CD4-positive, alpha-beta T cell treated with Interleukin-10 for 1 hour (primary cell): ENCODE measurements at places on chromosomes 1 and 21.

DNA sequence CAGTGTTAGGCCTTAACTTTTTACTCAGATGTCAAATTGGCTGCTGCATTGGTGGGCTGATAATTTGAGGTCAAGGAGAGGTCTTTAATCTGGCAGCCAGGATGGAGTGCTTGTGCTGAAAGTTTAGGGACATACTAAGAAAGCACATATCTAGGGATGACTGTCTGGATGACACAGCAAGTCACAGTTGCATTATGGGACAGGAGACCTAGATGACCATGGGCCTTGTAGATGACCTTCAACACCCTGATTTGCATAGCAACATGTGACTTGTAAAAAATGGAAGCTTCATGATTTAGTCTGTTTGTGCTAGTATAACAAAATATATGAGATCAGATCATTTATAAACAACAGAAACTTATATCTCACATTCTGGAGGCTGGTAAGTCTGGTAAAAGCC is 18.0 kb upstream of the HSD3B2 start:
- DNase-seq: no peak

DNA sequence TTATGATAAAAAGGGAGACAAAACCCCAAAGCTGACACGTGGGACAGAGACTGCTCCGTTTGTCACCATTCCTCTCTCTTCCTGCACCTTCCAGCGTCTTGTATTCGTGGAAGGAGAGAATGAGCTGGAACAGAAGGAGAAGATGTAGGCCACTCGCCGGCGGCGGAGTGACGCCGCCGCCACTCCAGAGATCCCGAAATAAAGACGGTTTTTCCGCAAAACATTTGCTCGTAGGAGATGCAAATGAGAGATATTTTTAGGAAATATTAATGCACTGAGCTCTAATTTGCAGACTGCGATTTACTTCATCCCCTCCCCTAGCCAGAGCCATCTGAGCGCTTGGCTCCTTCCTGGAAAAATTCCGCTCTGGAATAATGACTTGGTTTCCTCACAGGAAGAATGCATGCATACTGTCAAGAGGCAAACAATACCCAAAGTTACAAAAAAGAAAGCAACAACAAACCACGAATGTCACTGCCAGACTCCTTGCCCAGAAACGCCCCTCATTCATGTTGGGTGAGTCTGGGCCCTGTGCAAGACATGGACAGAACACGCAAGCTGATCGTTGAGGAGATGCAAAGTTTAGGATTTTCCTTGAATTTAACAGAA is 18.0 kb upstream of the ADARB1 start:
- DNase-seq: no peak

- no peak for DNase-seq
Measured at GRCh38 chr1:243799908-243800307, 50.1 kb downstream of the AKT3 start.

GRCh38 chr1:16972189-16972895 is 8.1 kb downstream of the MFAP2 start:
- DNase-seq: no peak

GRCh38 chr1:231842441-231842840 is 215.9 kb downstream of the DISC1 start:
- DNase-seq: no peak

DNA sequence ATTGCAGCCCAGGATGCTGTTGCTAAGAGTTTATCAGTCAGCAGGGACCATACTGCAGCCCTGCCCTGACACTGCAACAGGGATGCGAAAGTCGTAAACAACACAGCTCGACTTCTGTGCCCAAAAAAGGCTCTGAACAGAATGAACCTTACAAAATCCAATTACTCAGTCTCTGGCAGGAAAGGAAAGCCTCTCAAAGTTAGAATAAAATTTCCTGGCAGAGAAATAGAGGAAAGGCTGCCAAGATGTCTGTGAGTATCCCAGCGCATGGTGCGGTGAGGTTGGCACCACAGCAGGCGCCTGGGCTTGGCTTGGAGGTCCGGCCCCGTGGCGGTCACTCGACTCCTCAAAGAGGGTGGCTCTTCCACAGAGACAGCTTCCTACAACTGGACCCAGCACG is 185.8 kb downstream of the PCP4 start:
- no peak for DNase-seq

- DNase-seq: peak; percentile 67
Measured at GRCh38 chr1:15966081-15966955, 9.6 kb downstream of the ZBTB17 start.

- no peak for DNase-seq
Measured at GRCh38 chr1:165696625-165697100, 1.7 kb downstream of the ALDH9A1 start.

DNA sequence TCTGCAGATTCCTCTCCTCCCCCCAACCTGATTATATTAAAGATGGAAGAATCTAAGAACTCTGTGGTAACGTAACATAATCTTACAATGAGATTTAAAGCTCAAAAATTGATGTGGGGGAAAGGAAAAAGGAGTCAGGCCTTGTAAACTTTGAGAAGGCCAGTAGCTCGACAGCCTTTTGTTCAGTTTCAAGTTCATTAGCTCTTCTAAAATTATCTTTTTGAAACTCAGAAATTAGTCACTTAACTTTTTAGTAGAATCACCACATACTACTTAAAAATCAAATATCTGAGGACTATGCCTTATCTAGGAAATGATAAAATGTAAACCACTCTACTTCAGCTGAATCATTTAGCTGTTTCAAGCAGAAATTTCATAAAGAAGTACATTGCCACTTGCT is 996.2 kb downstream of the AMY1C start:
- no peak for DNase-seq

DNA sequence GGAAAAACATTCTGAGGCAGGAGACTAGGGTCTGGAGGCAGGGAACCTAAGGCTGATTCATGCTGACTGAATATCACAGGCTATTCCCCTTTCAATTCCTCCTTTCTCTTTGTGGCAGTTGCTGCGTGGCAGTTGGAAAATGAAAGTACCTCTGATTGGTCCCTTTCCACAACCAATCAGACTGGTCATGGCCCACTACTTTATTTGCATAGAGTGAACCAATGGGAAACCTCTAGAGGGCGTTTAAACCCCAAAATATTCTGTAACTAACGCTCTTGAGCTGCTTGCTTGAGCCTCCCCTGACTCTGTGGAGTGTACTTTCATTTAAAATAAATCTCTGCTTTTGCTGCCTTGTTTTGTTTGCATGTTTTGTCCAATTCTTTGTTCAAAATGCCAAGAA is 27.7 kb upstream of the VN1R5 start:
- DNase-seq: no peak

DNA sequence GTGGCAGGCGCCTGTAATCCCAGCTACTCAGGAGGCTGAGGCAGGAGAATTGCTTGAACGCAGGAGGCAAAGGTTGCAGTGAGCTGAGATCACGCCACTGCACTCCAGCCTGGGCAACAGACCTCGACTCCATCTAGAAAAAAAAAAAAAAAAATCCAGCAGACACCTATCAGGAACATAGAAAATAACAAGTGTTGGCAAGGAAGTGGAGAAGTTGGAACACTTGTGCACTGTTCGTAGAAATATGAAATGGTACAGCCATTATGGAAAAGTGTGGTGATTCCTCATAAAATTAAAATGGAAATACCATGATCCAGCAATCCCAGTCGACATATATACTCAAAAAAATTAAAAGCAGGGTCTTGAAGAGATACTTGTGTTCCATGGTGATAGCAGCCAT is 12.0 kb upstream of the C1orf162 start:
- no peak for DNase-seq

DNA sequence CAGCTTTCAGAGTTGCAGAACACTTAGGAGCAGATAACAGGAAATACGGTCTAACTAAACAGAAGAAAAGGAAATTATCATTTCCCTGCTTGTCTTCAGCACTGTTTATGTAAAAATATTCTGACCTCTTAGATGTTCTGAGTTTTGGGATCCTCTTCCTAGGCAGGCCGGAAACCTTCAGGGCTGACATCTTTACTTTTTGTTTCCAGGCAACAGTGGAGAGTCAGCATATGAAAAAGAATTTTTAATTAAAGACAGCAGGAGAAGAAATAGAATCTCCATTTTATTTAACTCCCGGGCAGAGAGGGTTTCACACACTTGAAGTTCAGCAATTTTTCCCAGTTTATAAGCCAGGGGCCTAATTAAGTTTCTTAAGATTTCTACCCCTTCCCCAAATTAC is 5.1 kb upstream of the RIPPLY3 start:
- no peak for DNase-seq

DNA sequence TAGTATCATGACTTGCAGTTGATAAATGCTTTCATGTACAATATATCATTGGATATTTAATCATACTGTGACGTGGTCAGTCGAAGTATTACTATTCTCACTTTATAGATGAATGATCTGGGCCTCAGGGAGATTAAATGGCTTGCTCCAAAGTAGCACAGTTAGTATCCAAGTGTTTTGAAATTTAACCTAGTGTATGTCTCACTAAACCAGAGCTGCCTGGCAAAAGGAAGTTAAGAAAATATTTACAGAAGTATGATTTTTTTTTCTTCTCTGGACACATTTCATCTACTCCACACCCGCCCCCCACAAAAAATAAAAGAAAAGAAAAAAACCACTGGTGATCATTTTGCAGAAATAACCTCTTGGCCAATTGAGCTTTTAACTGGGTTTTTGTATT is 71.9 kb upstream of the CXADR start:
- no peak for DNase-seq

DNA sequence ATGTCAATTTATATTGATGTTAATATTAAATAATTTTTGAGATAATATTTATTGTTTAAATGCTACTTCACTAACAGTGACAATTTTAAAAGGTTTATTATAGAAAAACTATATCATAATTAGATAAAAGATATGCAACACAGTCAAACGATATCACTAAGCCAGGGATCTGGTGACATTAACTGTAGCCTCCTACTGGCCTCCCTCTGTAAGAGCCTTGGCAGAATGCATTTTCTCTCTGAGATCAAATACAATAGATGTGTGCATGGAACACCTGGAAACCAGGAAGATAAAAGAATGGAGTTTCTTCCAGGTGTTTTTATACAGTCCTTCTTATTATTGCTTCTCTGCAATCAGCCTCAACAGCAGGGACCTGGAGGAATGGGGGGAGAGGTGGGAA is 1762.1 kb downstream of the BRINP3 start:
- DNase-seq: no peak

GRCh38 chr1:240293706-240294105 is 202.0 kb downstream of the FMN2 start:
- DNase-seq: no peak

DNA sequence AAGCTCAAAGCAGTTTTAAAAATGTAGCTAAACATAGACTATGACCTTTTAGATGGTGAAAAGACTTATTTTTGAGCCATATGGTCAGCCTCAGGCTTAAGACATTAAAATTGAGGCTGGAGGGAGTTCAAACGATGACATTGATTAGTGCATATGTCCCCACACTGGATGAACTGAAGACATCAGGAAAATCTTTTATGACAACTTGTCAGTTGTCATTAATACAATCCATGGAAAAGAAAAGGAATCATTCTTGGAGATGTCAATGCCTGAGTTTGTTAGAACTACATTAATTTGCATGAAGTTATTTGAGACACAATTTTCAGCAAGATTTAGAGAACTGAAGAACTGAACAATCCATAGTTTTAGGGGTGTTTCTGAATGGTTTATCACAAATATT is 349.9 kb downstream of the COL11A1 start:
- no peak for DNase-seq

- DNase-seq: no peak
Measured at GRCh38 chr21:38775733-38776132, 30.0 kb upstream of the ETS2 start.

- no peak for DNase-seq
Measured at GRCh38 chr1:218478336-218478735, 133.2 kb downstream of the TGFB2 start.

DNA sequence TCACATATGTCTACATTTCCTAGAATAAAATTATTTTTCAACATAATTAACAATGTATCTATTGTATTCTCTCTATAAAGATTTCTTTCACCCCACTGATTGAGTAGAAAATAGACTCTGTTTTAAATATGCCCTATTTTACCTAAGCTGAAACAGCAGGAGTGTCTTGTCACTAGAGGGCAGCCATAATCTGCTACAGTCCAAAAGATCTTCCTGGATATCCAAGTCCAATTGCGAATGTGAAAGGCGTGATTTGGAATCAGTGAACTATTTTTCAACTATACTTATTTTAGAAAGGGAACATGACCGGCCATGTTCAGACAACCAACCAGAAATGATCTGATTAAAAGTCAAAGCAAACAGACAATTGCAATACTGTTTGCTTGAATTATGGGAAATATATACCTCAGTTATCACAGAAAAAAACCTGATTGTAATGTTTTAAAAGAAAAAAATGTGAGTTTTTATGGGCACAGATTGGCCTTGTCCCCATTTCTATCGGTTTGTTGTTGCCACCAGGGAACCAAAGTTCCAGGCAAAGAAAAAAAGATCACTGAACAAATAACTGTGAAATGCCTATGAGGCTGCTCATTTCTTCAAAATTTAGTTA is 1211.0 kb upstream of the ADGRL4 start:
- no peak for DNase-seq

GRCh38 chr21:35609263-35609662 is 451.1 kb downstream of the SETD4 start:
- no peak for DNase-seq

DNA sequence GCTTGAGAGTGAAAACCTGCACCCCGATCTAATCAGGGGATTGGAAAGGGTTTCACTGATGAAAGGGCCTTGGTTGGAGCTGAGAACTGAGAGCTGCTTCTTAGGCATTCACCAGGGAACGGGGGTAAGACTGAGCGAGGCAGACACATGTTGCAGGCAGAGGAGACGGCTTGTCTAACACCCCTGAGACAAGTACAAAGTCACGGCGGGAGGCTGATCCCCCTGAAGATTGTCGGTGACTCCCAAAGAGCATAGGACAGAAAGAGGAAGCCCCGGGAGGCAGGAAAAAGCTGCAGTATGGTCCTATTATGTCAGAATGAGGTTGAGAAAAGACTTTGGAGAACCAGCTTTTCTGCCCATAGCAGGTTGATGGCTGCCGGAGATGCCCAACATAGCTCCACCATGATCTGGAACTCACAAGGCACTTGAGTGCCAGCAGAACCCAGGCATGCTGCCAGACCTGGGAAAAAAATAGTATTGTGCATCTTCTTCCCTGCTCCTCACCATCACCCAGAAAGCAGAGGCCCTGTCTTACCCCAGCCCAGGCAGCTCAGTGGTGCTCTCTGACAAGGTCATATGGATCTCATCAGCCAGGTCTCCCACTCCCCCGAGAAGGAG is 463.9 kb upstream of the PROX1 start:
- DNase-seq: no peak

DNA sequence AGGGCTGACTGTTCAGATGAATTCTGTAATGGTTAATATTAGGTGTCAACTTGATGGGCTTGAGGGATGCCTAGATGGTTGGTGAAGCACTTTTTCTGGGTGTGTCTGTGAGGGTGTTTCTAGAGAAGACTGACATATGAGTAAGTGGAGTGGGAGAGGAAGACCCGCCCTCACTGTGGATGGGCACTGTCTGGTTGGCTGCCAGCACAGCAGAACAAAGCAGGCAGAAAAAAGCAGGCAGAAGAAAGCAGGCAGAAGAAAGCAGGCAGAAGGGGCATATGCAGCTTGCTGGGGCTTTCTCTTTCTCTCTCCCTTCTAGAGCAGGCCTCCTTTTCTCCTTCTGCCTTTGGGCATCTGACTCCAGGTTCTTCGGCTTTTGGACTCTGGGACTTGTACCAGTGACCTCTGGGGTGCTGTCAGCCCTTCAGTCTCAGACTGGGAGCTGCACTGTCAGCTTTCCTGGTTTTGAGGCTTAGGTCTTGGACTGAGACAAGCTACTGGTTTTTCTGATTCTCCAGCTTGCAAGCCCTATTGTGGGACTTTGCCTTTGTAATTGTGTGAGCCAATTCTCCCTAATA is 42.9 kb upstream of the CD2 start:
- DNase-seq: no peak
